Vagina (tissue), 2 donors: ENCODE measurements at places on chromosomes 16 and 17. TPM values are rescaled to one million over a fixed set of nuclear protein-coding genes. Genes with fewer than 3 reads are reported as not detected.

The TBC1D3L gene
- total RNA-seq: 23.8 TPM

The TP53TG3 gene
- total RNA-seq: not detected

The KRT28 gene
- not detected for total RNA-seq

The GNG13 gene
- total RNA-seq: not detected

The ACSM3 gene
- total RNA-seq: 70.2 TPM

The TNFSF13 gene
- 20.1 TPM for total RNA-seq

DNA sequence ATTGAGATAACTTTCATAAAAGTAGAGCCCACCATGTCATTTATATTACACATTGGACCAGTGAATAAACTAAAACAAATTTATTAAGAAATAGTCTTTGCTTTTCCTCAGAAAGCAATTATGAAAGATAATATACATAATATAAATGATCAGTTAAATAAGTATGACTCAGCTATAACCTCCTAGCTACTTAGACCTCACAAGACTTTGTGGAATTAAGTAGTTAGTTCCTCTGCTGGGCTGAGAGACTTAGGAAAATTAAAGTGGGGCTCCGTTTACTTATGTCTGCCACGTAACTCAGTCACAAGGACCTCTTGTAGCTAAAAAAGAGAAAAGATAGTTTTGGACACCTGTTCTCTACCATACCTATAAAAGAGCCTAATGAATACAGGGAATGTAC, 76.9 kb downstream of the MRTFB start:
- DNase-seq: no peak

DNA sequence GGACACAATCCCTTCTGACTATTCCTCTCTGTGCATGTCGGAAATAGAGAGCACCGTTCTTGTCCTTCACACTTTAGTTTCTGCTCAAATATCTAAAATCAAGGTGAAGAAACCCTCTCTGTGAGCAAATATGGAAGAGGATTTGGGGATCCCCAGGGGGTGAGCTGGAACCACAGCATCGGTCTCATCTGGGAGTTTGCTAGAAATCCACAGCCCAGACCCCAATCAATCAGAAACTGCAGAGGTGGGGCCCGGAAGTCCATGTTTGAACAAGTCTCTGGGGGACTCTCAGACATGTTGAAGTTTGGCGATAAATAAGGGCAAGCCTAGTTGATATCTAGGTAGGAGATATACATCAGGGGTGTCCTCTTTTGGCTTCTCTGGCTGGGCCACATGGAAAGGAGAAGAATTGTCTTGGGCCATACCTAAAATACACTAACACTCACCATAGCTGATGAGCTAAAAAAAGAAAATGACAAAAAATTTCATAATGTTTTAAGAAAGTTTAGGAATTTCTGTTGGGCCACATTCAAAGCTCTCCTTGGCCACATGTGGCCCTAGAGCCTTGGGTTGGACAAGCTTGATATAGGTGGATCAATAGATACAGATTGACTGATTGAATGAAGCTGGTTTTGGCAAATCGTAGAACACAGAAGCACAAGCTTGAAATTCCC, 168.0 kb upstream of the FOXF1 start:
- no peak for DNase-seq

- DNase-seq: no peak
Measured at GRCh38 chr17:61803216-61803615, 60.1 kb downstream of the BRIP1 start.

- DNase-seq: no peak
Measured at GRCh38 chr16:66113223-66113622, 253.3 kb upstream of the CDH5 start.

GRCh38 chr16:88048985-88049384, 97.8 kb downstream of the BANP start:
- no peak for DNase-seq

DNA sequence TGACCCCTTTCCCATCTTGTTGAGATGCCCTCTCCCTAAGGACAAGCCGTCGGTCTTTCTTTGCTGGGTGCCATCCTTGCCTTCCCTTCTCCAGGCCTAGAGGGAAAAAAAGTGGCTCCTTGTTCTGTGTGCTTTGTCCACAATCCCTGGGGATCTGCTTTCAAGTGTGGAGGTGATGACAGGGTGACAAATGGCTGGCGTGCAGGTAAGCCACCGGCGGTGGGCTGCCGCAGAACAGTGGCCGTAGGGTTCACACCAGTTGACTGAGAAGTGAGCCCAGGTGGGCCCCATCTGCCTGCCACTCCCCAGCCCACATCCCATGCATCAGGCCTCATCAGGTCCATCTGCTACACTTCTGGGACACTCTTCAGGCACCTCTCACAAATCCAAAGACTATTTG, 11.4 kb upstream of the CALB2 start:
- DNase-seq: no peak

DNA sequence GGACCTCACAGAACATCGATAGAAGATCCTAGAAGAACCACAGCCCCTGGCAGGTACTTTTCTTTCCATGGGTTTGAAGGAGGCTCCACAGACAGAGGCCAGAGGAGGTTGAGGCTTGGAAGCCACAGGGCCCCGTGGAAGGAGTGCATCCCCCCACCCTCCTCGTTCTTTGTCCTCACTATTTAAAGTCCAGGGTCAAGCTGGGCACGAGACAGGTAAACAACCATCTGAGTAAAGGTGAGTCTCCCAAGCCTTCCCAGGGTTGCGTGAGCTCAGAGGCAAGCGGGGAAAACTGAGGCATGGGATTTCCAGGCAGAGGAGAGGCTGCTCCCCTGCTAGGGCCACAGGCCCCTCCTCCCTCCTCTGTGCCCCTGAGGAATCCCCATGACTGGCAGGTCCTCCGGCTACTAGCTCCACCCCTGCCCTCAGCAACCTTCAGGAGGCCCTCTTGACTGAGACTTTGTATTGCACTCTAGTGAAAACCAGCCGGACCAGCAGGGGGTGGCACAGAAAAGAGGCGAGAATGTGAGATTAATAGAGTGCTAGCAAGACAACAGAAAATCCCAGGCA, 927 bp upstream of the SULT1A2 start:
- no peak for DNase-seq

DNA sequence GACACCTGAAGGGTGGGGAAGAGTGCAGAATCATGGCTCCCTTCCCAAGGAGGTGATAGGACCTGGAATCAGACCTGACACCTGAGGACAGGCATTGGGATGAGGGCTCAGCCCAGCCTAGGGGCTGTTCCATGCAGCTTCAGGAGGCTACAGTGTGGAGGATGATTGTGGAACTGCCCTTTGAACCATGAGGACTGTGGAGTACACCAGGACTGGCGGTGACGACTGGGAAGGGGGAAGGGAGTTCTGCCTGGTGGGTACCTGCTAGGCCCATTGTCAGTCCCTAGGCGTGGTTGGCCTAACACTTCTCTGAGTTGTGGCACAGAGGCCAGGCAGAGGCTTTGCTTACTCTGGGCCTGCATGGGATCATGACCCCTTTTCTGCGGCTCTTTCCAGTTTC, 76.1 kb downstream of the MPRIP start:
- DNase-seq: no peak

DNA sequence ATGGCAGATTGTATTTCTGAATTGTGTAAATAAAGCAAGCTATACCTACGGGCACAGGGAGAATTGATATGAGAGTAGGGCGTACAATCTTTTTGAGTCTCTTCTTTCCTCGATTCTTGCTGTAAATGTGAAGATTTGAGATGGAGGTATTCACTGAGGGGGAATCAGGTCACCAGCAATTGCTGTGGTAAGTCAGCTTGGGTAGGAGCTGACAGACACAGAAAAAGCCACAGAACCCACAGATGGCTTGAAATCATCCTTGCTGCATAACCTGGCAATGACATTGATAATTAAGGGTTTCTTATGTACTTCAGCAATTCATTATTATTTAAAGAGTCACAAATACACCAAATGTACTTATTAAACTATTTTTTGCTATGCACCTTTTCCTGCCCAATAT, 164.2 kb downstream of the CNTNAP4 start:
- DNase-seq: no peak

DNA sequence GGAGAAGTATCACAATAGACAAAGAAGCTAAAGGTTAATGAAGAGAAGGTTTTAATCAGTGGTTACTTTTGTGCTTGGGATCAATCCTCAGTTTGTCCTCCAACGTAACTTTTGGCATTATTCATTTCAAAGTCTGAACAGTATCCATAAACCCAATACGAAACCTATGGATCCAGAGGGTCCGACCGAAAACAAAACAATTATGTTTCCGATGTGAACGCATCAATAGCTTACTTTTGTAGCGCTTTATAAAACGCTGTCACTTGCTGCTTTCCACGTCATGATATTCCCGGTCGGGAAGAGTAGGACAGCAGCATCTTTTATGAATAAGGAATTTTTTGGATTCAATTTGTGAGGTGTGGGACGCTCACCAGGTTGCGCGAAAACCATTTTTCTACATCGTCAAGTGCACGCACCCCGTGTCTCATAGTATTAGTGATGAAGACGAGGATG, 383.8 kb downstream of the ZFHX3 start:
- no peak for DNase-seq

- DNase-seq: no peak
Measured at GRCh38 chr16:3907586-3907985, 27.1 kb upstream of the CREBBP start.

DNA sequence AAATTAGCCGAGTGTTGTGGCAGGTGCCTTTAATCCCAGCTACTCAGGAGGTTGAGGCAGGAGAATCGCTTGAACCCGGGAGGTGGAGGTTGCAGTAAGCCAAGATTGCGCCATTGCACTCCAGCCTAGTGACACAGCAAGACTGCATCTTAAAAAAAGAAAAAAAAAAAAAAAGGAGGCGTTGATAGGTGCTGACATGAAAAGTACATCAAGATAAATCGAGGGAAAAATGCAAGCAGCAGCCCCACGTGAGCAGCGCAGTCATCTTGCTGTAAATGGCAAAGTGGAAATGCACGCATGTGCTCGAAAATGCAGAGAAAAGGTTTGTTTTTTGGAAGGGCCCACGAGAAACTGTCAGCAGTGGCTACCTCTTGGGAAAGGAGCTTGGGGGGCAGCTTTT, 20.9 kb downstream of the MXRA7 start:
- no peak for DNase-seq

GRCh38 chr17:2183346-2183745, 120.2 kb downstream of the SMG6 start:
- no peak for DNase-seq

GRCh38 chr17:80691784-80692183, 147.1 kb downstream of the RPTOR start:
- no peak for DNase-seq
